ENCODE measurements at places on chromosomes 5 and 9.

GRCh38 chr5:53170746-53171349, 61.3 kb upstream of the MOCS2 start:
- no peak for DNase-seq

DNA sequence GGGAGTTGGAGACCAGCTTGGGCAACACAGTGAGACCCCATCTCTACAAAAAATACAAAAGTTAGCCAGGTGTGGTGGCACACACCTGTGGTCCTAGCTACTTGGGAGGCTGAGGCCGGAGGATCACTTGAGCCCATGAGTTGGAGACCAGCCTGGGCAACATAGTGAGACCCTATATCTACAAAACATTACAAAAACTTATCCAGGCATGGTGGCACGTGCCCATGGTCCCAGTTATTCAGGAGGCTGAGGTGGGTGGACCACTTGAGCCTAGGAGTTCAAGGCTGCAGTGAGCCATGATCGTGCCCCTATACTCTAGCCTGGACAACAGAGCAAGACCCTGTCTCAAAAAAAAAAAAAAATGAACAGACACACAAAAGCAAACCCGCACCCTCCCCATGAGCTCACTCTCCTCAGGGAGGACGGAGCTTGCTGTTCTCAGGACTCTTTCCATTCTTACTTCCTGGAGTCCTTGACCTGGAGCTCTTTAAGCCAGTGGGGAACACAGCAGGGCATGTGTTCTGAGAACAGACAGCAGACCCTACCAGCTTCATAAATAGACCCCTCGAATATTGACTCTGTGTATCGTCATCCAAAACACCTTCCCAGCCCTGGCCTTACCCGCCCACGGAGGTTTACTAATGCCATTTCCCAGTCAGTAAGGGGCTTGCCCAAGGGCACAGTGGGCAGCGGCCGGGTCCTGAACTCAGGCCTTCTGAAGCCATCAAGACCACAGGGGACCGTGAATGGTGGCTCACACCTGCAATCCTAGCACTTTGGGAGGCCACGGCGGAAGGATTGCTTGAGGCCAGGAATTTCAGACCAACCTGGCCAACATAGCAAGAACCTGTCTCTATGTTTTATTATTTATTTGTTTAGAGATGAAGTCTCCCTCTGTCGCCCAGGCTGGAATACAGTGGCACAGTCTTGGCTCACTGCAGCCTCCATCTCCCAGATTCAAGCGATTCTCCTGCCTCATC, 11.1 kb downstream of the PTGES2 start:
- no peak for DNase-seq

DNA sequence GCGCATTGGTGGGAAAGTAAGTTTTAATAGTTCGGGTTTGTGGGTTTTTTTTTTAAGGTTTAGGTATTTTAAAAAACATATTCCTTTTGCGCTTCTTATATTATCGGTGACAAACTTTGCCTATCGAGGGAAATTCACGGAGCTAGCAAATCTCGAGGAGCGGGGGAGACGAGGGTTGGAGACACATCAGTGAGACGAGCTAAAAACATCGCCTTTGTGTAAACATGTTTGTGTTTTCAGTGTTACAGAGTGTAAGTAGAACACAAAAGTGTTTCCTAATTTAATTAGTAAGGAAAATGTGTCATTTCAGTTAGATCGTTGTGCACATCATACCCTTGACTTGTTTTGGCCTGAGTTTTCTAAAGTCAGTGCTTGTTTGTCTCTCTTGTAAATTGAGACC, 945 bp downstream of the BTF3 start:
- DNase-seq: no peak

- DNase-seq: no peak
Measured at GRCh38 chr5:135576075-135576599, 2.7 kb downstream of the CXCL14 start.

GRCh38 chr9:34371886-34372466, 4.7 kb downstream of the MYORG start:
- DNase-seq: no peak

DNA sequence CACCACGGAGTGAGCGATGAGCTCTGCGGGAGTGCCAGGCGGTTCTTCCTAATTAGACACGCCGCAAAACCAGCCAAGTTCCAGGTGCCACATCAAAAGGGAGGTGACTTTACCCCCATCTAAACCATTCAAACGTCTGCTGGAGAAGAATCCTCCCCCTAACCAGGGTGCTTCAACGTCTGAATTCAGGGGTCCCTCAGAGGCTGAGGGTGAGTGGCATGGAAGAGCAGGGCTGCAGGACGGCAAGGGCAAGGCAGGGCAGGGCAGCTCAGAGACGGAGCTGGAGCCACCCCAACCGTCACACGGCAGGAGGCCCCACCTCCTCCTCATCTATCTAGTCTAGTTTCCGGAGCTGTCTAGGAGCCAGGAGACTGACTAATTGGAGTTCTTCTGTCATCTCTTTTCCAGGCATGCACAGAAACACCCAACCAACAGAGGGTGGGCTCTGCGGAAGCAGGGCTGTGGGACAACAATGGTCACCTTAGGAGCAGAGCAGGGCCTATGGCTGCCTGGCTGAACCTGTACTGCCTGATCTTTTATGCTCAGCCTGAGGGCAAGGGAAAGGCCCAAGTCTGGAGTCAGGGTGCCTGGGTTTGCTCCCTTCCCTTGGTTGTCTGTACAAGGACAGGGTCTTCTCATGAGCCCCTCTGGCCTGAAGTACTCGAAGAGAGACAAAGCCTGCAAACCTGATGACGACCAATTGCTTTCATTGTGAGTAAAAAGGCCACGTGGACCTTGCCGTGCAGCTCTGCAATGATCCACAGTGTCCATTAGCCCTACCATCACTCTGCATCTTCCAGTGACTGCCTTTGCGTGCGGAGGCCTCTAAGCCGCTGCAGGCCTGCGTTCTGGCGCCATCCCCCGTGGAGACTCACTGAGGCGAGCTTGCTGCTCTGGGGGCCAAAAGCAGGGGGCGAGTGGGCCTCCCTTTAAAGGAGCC, 81.0 kb upstream of the SLC25A51 start:
- DNase-seq: no peak

DNA sequence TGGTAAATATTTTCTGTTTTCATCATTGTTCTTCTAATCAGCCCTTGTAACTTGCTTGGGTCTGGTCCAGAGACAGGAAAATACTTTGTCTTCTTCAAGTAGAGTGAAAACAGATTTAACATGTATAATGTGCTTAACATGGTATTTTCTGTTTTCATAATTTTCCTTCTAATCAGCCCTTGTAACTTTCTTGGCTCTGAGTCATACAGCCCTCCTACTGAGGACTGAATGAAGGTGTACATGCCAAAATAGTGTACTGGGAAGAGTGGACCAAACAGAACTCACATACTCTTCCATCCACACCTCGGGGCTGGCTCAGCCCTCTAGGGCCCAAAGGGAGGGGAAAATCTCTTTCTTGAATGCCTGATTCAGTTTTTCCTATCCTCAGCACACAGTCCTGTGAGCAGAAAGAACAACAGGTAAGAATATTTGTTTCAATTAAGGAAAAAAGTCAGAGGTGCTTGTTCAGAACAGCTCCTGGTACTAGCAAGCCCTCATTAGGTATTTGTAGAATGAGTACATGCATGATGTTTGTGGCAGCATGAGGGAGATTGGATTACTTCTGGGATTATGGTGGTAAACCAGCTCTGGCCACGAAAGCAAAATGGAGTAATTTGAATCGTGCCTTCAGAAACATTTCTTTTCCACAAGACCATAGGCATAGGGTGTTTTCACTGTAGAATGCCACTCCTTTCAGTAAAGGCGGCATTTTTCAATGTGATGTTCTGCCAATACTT, 24.2 kb upstream of the MACIR start:
- no peak for DNase-seq

DNA sequence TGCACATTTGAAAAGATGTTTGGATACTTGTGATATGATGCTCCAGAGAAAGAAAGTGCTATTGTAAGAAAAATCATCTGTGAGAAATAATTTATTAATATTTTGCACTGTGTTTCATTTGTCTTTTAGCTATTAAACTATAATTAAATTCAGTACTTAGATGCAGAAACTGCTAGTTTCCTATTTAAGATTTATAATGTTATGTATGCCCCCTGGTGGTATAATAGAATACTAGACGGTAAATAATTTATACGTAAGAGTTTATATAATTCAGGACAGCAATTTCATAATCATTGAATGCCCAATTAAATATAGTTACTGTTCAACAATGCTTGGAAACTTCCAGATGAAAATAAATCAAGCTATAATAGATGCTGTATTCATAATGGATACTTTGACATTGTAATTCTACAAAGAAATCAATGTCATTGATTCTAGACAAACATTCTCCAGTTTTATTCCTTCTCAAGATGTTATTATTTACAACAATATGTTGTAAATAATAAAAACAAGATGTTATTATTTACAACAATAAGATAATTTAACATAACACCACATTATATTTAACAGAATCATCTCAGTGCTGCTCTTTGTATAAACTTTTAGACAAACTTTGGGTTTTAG, 101.0 kb downstream of the TMEM232 start:
- DNase-seq: no peak

GRCh38 chr9:128484686-128485413, 19.7 kb upstream of the GLE1 start:
- no peak for DNase-seq

- DNase-seq: no peak
Measured at GRCh38 chr5:52269401-52269800, 518.3 kb upstream of the ITGA1 start.

DNA sequence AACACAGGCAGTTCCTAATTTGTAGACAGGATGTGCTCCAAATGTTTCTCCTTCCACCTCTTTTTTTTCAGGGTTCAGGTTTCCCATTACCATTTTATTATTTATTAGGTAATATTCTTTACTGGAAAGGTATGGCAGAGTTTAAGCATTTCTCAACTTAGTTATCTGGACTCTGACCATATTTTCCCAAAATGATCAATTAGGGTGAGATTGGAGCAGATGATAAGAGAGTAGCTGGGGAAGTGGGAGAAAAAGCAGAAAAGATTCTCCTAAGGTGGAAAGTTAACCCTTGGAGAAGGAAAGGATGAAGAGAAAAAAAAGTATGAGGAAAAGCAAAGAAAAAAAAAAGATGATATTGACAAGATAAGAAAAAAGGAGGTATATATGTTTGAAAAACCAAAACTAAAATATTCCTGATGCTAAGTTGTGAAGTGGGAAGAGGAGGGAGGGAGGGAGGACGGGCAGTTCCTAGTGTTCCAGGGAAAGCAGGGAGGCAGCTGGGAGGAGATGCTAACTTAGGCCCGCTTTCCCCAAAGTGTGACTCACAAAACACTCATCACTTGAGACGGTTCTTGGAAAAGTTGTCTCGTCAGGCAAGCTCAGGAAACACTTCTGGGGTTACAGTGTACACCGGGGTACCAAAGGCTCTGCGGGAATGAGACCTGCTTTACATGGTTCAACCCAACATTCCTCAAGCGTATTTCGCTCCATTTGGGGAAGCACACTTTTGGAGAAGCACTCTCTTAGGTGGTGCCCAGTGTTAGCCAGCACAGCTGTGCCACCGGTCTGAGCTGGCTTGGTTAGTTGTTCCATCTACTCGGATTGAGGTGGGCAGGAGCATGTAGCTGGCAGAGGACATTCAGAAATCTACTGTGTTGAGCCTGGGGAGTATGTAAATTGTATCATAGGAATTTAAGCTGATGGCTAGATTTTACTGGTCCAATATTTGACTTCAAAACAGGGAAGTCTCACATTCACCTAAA, 35.1 kb downstream of the B4GALT1 start:
- no peak for DNase-seq

- DNase-seq: no peak
Measured at GRCh38 chr5:3217771-3218495, 377.7 kb upstream of the IRX1 start.

- no peak for DNase-seq
Measured at GRCh38 chr9:116165912-116166311, 12.3 kb downstream of the PAPPA start.

DNA sequence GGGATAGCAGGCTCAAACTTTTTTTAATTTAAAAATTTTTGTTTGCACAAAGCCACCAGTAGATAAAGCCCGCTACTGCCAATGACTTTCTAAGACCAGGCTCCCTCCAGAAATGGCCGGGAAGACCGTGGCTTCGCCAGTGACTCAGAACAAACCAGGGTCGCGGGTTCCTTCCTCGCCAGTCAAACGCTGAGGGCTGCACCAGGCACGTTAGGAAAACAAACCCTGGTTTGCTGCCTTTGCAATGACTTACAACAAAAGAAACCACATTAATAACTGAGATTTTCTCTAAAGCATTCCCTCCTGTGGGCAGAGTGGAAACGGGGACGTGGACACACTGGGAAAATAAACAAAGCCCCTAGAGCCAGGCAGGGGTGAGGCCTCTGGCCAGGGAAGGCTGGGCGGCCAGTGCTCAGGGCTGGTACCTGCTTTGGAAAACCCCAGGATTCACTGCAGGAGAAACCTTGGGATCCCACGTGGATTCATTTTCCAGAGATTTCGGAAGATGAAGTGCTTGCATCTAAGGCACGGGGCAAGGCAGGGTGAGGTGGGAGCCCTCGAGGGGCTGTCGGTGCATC, 3.8 kb downstream of the PRRX2 start:
- no peak for DNase-seq

- DNase-seq: no peak
Measured at GRCh38 chr9:85508616-85509015, 233.1 kb downstream of the AGTPBP1 start.

GRCh38 chr9:126838055-126838811, 22.2 kb upstream of the ZBTB34 start:
- no peak for DNase-seq

DNA sequence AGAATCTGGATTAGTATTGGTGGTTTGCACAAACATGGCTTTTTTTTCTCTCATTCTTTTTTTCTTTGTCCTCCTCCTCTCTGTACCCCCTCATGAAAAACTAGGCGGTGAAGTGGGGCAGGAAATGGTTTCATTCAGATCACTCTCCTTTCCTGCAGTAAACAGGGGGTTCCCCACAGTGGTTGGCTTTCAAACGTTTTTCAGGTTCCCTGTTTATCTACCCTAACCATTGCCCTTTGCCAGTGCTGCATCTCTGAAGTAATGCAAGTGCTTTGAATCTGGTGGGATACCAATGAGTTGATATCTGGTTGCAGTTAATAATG, 29.8 kb downstream of the NR4A3 start:
- peak; percentile 8 for DNase-seq

DNA sequence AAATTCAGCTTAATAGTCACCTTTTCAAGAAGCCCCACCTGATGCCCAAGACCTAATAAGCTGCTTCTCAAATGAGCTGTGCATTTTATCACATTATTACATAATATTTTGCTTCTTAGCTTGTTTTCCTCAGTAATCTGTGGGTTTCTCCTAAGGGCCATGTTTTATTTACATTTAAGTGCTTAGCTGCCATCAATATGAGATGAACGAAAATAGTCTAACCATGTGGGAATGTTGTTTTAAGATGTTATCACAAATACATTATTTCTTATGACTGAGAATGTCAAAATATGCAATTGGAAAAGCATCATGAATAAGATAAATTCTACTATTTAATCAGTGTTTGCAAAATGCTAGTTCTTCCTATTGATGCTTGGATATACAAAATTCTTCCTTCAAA, 10.1 kb downstream of the ARRDC3 start:
- DNase-seq: no peak

- no peak for DNase-seq
Measured at GRCh38 chr5:74589204-74590056, 51.1 kb downstream of the ENC1 start.
